ENCODE measurements at places on chromosomes 5 and 9.

DNA sequence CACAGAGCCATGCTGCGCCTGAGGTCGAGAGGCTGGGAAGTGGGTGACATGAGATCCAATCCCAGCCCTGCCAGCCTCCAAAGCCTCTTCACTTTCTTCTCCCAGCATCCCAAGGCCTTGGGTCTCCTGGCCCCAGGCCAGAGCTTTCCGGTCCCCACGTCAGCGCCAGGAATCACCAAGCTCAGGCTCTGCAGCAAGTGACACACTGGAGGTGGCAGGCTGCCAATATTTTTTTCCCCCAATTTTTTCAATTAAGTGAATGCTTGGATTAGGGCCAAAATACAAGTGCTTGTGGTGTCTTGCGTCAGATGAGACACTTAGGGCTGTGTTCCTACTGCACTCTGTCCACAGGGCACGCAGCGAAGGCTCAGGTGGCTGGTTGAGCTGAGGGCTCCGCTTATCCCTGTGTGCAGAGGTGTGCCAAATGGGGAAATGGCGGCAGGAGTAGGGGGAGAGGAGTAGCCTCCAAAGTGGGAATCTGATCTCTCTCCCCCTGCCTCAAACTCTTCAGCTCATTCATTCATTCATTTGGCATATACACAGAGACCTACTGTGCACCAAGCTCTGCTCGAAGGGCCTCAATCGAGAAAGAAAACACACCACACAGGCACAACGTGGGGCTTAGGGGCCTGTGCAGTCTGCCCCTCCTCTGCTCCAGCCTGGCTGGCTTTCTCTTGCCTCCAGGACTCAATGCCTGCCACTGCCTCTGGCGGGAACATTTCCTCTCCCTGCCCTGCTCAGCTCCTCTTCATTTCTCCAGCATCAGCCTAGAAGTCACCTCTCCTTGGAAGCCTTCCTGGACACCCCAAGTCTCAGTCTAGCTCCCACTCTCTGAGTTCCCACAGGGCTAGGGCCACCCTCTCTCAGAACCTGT, 16.6 kb downstream of the SH3PXD2B start:
- no peak for DNase-seq

DNA sequence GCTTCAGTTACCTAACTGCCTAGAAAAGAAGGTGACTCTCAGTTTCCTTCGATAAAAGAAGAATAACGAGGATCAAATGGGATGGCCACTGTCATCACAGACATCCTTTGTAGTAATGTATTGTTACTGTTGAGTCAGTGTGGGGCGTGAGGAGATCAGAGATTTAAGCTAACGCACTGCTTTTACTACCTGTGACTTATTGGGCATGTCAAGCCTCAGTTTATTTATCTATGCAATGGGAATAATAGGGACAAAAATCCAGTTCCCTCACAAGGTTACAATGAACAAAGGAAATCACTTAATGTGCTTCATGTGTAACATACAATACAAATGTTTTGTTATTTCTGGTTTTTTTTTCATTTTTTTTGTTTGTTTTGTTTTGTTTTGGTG, 255 bp upstream of the TRPM6 start:
- DNase-seq: no peak

- no peak for DNase-seq
Observed at GRCh38 chr9:124330011-124330697, 72.4 kb downstream of the NEK6 start.

DNA sequence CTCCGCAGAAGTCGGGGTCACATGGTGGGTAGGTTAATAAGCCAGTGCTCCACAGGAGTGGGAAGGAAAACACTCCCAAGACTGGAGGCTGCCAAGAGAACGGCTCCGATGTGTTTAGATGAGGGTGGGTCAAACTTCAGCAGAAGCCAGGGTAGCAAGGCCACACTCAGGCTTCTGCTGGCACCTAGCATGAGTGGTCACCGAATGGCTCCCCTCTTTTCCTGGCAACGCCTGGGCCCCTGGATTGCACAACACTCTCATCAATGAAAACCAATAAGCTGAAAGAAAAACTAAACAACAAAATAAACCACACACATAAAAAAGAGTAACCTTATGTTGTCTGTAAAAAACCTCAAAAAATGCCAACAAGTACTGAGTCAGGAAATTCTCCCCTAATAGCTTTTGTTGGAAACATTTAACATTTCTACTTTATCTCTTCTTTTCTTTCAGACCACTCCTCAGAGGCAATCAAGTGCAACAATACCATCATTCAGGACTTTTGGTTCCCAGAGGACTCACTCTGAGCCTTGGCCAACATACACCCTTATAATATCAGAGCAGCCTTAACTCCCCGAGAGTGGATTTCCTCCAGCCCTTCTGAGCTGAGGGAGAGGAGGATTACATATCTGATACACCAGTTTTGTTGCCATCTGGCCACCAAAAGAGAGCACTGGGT, 279.9 kb downstream of the ENC1 start:
- DNase-seq: no peak

DNA sequence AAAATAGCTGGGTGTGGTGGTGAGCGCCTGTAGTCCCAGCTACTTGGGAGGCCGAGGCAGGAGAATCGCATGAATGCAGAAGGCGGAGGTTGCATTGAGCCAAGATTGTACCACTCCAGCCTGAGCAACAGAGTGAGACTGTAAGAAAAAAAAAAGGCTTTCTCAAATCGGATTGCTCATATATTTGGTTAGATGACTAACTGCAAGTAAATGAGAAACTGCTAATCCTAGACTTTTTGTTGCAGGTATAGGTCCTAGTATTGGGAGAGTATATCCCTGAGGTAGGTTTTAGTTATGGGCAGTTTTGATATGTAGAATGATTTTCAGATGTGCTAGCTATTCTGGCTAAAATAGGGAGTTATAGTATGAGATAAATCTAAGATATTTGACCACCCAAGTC, 944.8 kb downstream of the DNAH5 start:
- no peak for DNase-seq

GRCh38 chr9:112002847-112003457, 106.3 kb downstream of the UGCG start:
- DNase-seq: no peak

DNA sequence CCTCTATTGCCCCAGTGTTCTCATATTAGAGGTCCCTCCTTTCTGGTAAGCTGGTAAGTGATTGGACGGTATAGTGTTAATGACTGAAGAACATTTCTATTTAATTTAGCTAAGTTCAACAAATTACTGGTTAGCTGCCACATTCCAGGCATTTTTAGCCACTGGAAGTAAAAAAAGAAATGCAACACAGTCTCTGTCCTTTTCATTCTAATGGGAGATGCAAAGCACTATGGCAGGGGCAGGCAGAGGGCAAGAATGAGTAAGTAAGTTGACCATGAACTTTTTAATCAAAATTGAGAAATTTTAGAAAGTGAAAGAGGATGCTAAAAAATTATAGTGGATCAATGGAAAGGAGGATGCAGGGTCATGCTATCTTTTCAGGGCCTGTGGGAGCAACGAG, 137.4 kb downstream of the GPBP1 start:
- DNase-seq: no peak

DNA sequence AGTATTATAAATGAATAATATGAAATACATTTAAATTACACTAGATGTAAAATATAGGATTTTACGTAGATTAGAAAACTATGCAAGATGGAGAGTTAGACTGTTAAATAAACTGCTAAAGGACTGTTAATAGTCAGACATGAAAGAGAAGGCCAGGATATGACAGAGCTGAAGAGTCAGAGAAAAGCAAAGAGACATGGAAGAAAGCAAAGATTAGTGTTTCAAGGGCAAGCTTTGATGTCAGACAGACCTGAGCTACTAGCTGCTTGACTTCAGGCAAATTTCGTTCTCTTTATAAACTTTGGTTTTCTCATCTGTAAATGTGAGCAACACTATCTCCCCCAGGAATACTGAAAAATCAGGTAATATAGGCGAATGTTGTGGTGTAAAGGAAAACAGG, 161.3 kb downstream of the RAPGEF6 start:
- DNase-seq: no peak
